ENCODE measurements at places on chromosomes 13 and 19. TPM values are rescaled to one million over a fixed set of nuclear protein-coding genes. Genes with fewer than 3 reads are reported as not detected.

The ATP8A2 gene
- total RNA-seq = 0.95 TPM

The KLK12 gene
- total RNA-seq = not detected

The CYP2F1 gene
- total RNA-seq = not detected

The BRME1 gene
- 3.7 TPM for total RNA-seq

The TMEM238 gene
- total RNA-seq = 2.4 TPM

The CASP14 gene
- not detected for total RNA-seq

The NLRP11 gene
- total RNA-seq = 0.36 TPM

The LIPE gene
- total RNA-seq = 5.1 TPM

The ZSCAN4 gene
- total RNA-seq = 1.3 TPM

The C3 gene
- total RNA-seq = 483 TPM

The SELENOV gene
- total RNA-seq = not detected

The SIAH3 gene
- 0.72 TPM for total RNA-seq

The TUBA3C gene
- not detected for total RNA-seq

The SYNGR4 gene
- total RNA-seq = not detected

The KLF2 gene
- total RNA-seq = 120 TPM

The ZNF816 gene
- 15.1 TPM for total RNA-seq

The SLITRK5 gene
- 0.50 TPM for total RNA-seq

The LGALS14 gene
- not detected for total RNA-seq

The POSTN gene
- 15.5 TPM for total RNA-seq

The ZNF653 gene
- total RNA-seq = 10.7 TPM

The LRCH1 gene
- total RNA-seq = 18.0 TPM

The KLF16 gene
- 19.6 TPM for total RNA-seq

The FUT2 gene
- 2.4 TPM for total RNA-seq

The GJB2 gene
- not detected for total RNA-seq

The RBM26 gene
- 35.0 TPM for total RNA-seq

All from ovary (tissue), 10 donors.